ENCODE measurements at places on chromosomes 7 and 10.

DNA sequence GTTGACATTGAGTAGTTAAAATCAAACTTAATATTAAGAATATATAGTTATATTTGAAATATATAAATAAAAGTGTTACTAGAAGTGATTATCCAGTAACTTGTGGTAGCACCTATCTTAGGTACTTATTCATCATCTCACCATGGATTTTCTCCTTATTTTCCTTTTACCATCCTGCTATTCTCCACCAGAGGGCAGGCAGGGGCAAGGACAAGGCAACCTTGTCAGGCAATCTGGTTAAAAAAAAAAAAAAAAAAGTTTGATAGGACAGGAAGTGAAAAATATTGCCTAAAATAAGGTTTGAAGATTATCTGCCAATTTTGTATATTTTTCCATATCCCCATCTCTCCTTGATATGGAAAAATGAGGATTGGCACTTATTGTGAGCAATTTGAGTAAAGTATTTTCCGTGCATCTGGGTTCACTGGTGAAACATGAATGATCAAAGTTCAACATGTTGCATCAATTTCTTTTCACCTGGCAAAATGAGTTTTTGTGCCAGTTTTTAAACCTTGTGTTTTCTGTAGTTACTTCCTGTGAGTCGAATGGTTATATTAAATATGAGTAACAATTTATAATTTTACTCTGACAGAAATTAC, 256.7 kb downstream of the AGMO start:
- no peak for DNase-seq

- no peak for DNase-seq
These were observed 1.6 kb downstream of the TSPAN14 start for GRCh38 chr10:80455461-80456349.

GRCh38 chr7:13829231-13829630, 160.2 kb downstream of the ETV1 start:
- DNase-seq: no peak

GRCh38 chr7:143519411-143520131, 41.9 kb downstream of the TAS2R41 start:
- no peak for DNase-seq

DNA sequence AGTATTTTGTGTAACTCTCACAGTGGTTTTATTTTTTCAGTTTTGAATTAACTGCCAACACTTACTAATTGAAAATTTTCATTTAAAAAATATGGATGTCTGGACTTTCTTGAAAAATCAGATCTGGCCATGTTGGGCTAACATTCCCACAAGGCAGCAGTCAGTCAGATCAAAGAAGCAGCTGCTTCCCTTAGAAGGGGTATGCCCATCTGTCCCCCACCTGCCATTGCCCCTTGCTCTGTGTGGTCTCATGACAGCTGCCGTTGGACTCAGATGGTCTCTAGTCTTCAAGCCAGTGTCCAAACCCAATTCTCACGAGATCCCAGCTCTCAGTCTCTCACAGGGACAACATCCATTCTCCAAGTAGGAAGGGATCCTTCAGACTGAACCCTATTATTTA, 212.1 kb upstream of the GHITM start:
- no peak for DNase-seq

GRCh38 chr7:70239918-70240317, 641.6 kb downstream of the AUTS2 start:
- DNase-seq: no peak

- DNase-seq: no peak
These were observed 434.4 kb upstream of the MGMT start for GRCh38 chr10:129032372-129033313.

DNA sequence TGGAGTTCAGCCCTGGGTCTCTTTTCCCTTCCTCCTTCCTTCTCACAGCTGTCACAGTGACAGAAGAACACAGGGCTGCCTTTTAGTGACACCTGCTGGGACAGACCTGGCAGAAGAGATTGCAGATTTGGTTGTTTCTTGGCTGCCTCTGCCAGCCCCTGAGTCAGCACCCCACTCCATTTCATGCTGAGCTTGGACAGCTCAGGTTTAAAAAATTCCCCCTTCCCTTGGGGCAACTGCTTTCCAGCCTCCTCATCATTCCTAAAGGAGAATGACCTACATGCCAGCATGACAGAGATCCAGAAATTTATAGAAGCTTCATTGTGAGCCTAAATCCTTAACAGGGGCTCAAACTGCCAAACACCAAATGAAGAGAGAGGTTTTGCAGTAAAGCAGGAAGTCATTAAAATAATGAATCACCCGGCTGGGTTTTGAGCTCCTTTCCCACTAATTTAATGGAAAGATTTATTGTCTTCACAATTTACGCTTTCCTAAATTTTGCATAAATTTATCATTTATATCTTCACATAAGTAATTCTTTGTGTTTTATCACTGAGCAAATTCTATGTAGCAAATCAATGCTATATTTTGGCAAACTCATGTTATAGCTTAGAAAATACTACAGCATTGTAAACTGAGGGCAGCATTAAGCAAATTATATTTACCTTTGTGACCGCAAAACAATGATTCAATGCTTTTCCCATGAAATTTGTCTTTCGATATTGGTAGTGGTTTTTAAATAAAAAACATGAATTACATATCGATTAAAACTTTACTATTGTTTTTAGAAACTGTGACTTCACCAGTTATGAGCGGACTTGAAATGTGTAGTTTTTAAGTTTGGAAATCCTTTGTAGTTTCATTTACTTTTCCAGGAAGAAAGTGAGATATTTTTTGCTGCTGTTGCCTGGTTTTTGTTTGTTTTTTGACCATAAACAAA, 399.5 kb upstream of the ANKRD30A start:
- peak; percentile 11 for DNase-seq

Data from NCI-H1930 (cell line).